ENCODE measurements at places on chromosomes 16 and 17. TPM values are rescaled to one million over a fixed set of nuclear protein-coding genes. Genes with fewer than 3 reads are reported as not detected.
A peak's percentile ranks its signal among the peaks of the same experiment; 100 is the strongest.

MYLK3 gene
- 0.13 TPM for polyA plus RNA-seq

C16orf89 gene
- not detected for polyA plus RNA-seq

TBC1D3E gene
- not detected for polyA plus RNA-seq

GRCh38 chr17:63066158-63066813 lies 100.3 kb downstream of the TANC2 start:
- H3K4me1 ChIP-seq, result no peaks in the 10 kb centered on the region
- no peaks in the 10 kb centered on the region for H3K36me3 ChIP-seq
- H3K27ac ChIP-seq, result no peak overlapping the region
- DNase-seq, result no peak

GRCh38 chr16:75377729-75378386 lies 55.4 kb downstream of the CFDP1 start:
- DNase-seq, result no peak
- no peak overlapping the region for H3K4me3 ChIP-seq
- no peaks in the 10 kb centered on the region for H3K36me3 ChIP-seq
- H3K4me1 ChIP-seq, result peaks cover 18% of the 10 kb centered on the region
- H3K27ac ChIP-seq, result peak overlapping the region; percentile 34

DNA sequence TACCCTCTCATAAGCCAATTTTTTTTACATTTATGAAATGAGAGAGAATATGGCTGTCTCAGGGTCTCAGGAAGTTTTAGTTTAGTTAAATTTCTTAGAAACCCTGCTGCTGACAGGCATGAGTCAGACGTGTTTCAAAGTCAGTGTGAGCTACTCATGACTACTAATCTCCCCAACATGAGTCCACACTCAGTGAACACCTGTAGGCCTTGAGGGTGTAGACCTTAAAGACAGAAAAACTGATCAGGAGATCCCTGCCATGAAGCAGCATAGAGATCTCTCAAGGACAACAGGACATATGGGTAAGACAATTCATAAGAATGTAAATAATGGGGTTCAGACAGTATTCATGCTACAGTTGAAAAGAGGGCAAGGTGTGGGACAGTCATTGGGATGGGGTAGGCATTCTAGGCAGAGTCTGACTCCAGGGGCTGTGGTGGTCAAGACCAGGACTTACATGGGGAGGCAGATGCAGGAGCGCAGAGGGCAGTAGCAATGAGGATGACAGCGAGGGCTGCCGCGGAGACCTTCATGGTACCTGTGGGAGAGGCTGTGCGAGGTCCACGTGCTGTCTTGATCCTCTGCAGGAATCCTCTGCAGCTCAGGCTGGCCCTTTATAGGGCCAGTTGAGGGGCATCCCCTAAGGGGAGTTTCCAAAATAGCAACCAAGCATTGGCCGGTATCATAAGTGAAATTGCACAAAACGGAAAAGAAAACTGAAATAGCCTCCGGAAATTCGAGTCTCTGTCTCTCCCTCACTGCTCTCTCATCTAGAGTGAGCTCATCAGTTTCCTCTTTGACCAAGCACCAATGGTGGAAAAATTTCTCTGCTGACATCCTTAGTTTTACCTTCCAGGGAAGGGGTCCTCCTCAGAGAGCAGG lies at the start of gene CCL5:
Gene CCL5, minus strand, starts transcription at position 588 of the 882 bp plus-strand sequence.
- no peak within 1 kb of the TSS for H3K4me3 ChIP-seq
- no peak for DNase-seq
- H3K27me3 ChIP-seq, result no peaks in the 10 kb centered on the region
- H3K36me3 ChIP-seq, result no peaks in the 10 kb centered on the region

DNA sequence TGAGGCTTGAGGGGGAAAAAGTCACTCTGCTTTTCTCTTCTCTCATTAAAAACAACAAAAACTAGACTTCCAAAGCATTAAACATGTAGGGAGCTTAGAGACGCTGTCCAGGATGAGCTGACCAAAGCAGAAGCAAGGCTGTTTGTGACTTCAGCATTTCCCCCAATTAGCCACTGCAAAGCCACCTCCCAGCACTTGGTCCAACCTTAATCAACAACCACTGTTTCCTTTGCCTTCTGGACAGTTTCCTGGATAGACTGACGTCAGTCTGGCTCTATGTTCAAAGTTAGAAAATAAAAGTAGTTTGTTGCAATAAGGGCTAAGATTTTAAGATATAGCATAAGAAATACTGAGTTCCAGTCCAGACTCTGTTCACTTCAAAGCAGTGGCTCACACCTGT lies 3.1 kb downstream of the TMEM231 start:
- H3K4me3 ChIP-seq, result no peak overlapping the region
- H3K36me3 ChIP-seq, result no peaks in the 10 kb centered on the region
- peaks cover 13% of the 10 kb centered on the region for H3K4me1 ChIP-seq

- no peaks in the 10 kb centered on the region for H3K4me1 ChIP-seq
- no peaks in the 10 kb centered on the region for H3K36me3 ChIP-seq
- peaks cover 2% of the 10 kb centered on the region for H3K27me3 ChIP-seq
Observed at GRCh38 chr17:58270476-58271215, 10.1 kb downstream of the MPO start.

- H3K27ac ChIP-seq, result no peak overlapping the region
- H3K4me1 ChIP-seq, result no peaks in the 10 kb centered on the region
- no peak for DNase-seq
- no peaks in the 10 kb centered on the region for H3K36me3 ChIP-seq
- no peak overlapping the region for H3K4me3 ChIP-seq
Observed at GRCh38 chr16:66188917-66189725, 177.4 kb upstream of the CDH5 start.

DNA sequence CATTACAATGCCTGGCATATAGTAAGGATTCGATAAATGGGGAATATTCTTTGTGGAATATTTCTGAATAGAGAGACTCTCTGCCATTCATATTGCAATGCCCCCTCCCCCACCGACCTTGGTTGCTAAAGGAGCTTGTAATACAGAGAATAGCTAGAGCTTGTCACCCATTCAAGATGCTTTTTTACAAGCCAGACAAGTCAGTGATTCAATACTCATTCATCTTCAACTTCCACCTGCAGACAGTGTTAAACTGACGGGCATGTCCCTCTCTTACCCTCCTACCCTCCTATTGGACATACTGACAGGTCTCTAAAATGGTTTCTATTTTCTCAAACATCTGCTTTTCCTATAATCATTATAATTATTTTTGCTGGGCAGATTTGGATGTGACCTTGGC lies 257.4 kb downstream of the KCNJ2 start:
- no peaks in the 10 kb centered on the region for H3K4me1 ChIP-seq
- peaks cover 5% of the 10 kb centered on the region for H3K27me3 ChIP-seq
- no peak overlapping the region for H3K27ac ChIP-seq
- no peak for DNase-seq
- H3K36me3 ChIP-seq, result no peaks in the 10 kb centered on the region

DNA sequence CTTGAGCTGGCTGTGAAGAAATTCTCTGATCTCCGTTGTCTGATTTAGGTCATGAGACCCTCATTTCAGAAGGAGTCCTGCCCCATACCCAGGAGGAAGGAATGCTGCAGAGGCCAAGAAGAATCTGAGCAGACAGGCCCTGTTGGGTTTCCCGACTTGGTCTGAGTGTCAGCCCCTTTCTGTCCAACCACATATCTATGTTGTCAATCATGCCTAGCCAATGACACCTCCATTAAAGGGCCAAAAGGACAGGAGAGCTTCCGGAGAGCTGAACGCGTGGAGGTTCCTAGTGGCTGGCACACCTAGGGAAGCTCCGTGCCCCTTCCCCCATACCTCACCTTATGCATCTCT lies 37.8 kb downstream of the PIMREG start:
- no peak overlapping the region for H3K4me3 ChIP-seq
- no peaks in the 10 kb centered on the region for H3K4me1 ChIP-seq
- DNase-seq, result no peak
- H3K27me3 ChIP-seq, result no peaks in the 10 kb centered on the region
- no peaks in the 10 kb centered on the region for H3K36me3 ChIP-seq

DNA sequence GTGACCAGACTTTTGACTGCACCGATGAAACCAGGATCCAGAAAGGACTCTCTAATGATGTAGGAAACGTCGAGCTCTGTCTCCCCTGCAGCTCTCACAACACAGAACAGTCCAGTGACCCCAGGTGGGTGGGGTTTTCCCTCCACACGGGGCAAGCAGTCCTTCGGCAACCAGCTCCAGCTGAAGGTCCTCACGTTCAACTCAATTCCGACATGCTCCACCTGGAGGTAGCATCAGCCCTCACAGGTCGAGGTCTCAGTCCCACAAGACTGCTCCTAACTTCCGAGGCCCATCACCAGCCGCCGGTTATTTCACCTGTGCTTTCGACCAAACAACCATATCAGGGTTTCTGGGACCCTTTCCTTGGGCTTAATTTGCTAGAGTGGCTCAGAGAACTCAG lies 28.2 kb downstream of the ITGAE start:
- no peaks in the 10 kb centered on the region for H3K27me3 ChIP-seq
- no peak overlapping the region for H3K27ac ChIP-seq
- H3K36me3 ChIP-seq, result no peaks in the 10 kb centered on the region
- no peak for DNase-seq
- no peaks in the 10 kb centered on the region for H3K4me1 ChIP-seq

DNA sequence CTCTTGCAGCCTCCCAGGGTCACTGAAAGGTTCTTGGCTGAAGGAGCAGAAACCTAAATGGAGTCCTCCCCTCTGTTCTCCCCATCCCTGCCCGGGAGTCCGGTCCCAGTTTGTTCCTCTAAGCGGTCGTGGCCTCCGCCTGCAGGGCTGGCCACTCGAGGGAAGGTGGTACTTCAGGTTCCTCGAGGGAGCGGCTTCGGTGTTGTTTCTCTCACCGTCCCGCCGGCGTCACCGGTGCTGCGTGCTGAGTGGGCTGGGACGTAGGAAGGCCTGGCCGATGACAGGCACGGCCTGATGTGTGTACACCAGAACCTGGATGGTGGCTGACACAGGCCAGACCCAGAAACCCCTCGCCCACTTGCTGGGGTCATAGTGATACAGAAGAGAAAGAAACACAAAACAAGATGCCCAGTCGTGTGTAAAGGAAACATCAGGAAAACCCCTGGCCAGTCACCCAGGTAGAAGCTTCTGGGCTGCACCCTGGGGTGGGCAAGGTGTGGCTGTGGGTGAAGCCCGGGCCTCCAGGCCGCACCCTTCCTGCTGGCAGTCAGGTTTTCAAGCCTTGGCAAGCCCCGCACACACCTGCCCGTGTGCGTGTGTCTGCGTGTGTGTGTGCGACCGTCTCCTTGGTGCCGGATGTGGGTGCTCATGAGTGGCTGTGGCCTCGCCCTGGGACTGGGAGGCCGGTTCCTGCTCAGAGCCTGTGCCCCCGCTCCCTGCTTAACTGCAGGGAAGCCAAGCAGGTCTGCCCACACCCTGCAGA lies 52.0 kb downstream of the BAIAP2 start:
- no peaks in the 10 kb centered on the region for H3K27me3 ChIP-seq
- H3K4me3 ChIP-seq, result no peak overlapping the region
- H3K36me3 ChIP-seq, result peaks cover 15% of the 10 kb centered on the region

DNA sequence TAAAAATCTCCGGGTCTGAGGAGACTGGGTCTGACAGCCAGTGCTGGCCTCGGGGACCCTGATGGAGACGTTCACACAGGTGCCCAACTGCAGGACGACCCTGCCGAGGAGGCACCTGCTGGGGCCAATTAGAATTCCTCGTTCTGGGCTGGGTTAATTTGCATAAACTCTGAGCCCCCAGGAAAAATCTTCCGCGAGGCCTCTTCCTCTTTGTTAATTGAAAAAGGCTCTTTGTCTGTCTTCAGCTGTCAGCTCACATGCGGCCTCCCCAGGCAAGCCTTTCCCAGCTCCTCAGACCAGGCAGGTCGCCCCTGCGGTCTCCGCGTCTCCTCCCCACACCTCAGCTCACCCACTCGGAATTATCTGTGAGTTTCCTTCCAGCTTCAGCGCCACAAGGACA lies 400.2 kb downstream of the SEC14L1 start:
- H3K36me3 ChIP-seq, result no peaks in the 10 kb centered on the region
- H3K4me1 ChIP-seq, result no peaks in the 10 kb centered on the region
- no peak for DNase-seq
- H3K4me3 ChIP-seq, result no peak overlapping the region

Measured in liver (tissue), 10 donors.